Ecto neural progenitor cell (in vitro differentiated cells): ENCODE measurements at places on chromosomes 5 and 9.
A peak's percentile ranks its signal among the peaks of the same experiment; 100 is the strongest.

DNA sequence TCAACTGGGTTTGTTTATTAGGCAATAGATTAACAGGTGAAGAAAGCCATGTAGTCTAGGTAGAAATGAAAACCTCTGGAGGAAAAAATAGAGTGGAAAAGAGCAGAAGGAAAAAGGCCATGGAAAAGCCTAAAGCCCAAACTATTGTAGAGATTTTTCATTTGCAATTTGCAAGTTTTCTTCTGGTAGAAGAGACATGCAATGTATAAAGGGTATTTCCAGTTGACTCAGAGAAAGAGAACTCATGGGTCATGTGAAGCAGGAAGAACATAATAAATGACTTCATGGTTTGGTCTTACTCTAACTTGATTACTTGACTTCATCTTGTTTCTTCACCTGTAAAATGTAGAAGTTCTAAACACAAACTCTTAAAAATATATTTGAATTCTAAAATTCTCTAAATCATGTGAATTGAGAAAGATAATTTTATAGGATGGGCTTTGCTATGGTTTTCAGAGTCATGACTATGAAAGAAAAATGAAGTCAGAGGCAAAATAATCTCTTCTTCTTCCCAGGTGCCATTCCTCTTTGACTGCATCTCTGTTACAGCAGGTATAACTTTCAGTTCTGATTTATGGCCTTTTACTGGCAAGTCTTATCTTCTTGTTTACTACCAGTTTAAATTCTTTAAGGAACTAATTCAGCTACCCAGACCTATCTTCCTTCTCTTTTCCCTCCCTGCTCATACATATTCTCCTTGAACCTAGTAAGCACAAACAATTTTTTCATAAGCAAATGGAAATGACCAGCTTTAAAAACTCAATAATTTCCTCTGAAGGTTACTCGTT is 47.7 kb upstream of the TMC1 start:
- no peak for DNase-seq

DNA sequence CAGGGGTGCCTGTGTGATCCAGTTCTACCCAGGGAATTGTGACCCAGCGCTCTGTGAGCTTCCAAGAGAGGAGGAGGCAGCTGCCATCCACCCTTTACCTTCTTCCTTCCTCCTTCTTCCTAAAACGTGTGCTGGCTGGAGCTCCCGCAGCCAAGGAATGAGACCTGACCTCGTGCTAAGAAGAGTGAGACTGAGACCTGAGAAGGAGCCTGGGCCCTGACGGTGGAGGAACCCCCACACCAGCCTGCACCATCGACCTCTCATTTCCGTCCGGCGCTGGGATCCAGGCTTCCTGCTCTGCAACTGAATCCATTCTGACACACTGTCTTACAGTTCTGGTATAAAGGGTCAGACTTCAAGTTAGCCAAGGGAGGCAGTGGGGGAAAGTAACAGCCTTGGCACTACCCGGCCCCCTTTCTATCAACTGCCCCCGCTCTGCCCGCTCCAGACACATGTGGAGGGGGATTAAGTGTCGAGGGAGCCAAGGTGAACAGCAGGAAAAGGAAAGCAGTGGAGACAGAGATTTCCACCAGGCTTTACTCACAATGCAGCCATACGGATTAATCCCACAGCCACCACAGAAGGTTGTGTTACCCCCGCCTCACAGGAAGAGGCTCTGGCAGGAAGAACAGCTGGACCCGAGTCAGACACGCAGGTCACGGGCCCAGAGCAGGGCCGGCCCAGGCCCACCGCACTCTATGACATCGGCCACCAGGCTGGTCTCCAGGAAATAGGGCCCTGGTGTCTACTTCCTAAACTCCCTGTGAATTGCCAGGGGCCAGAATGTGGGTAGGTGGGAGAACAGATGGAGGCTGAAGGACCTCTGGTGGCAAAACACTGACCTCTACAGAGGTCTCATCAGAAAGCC is 15.8 kb downstream of the MGAT1 start:
- peak; percentile 50 for DNase-seq

GRCh38 chr5:61969347-61969746 is 336.7 kb upstream of the KIF2A start:
- no peak for DNase-seq

DNA sequence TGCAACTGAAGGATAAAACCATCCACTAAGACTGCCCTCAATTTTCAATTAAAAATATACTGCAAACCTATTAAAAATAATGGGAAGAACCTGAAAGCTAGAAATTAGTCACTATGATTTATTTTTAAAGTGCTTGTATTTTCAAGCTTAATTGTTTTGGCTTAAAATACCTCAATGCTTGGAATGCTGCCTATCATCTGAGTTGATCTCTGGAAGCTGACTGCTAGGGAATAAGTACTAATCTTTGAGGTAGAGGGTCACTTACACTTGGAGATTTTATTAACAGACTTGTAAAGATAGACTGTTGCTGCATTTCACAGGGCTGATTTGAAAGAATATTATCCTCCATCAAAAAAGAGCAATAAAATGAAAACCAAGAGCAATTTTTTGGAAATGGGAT is 6.2 kb downstream of the PCSK1 start:
- DNase-seq: no peak

DNA sequence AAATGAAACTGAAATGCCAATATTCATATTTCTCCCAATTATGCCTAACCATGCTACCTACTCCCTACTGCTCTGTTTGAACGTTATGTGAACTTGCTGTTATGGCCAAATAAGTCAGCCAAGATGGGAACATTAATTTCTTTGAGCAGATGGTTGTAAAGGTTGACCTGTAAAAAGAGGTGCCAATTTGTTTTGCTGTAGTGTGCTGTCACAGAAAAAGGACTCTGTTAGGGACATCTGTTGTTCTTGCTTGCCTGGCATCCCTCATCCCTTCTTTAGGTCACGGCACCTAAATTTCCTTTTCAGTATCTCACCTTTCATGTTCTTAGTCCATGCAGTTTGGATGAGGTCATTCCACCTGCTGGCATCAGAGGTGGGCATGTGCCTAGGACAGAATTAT is 35.4 kb downstream of the GDNF start:
- no peak for DNase-seq

DNA sequence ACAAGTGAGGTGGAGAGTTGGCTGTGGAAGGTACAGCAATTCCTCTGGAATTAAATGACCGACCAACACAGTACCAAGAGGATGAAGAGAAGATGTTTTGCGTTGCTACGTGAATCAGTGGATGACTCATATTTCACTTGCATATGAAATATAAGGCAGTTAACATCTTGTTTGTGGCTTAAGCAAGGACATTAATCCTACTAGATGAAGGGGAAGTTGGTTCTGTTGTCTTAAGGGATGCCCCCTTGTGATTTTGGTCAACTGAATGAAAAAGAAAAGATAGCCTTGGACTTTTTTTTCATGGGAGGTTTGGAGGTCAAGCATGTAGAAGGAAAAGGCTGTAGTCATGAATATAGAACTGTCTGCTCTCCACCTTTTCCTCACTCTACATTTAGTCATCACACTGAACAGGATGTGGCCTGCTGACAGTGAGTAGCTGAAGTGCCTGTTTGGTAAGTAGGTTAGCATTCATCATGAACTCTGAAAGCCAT is 33.9 kb downstream of the VLDLR start:
- DNase-seq: no peak

DNA sequence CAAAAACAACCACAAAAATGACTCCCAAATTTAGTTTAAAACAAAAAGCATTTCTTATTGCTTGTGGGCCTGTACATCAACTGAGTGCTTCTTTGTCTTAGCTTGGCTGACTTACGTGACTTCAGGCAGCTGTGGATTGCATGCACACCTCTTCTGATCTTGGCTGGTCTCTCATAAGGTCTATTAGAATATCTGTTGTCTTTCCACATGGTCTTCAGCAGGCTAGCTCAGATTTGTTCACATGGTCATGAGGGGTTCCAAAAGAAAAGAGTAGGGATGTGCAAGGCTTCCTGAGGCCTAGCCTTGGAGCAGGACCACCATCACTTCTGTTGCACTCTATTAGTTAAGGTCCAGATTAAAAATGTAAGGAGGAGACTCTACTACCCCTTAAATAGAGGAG is 120.1 kb downstream of the LRRC70 start:
- DNase-seq: no peak

DNA sequence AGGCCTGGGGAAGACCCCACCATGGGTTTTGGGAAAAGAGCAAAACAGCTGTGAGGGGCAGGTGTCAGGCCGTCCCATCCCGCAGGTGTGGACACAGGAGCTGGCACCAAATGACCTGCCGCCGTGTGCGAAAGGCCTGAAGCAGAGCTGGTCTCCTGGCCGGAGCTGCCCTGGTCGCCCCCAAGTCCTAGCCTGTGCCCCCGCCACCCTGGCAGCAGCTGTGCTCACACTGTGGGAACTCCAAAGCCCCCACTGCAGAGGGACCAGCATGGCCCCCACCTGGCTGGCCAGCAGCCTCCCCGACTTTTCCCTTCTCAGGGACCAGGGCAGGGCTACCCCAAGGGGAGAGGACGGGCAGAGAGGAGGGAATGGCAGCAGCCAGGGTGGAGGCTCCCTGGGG is 88.4 kb downstream of the KCNT1 start:
- DNase-seq: no peak

DNA sequence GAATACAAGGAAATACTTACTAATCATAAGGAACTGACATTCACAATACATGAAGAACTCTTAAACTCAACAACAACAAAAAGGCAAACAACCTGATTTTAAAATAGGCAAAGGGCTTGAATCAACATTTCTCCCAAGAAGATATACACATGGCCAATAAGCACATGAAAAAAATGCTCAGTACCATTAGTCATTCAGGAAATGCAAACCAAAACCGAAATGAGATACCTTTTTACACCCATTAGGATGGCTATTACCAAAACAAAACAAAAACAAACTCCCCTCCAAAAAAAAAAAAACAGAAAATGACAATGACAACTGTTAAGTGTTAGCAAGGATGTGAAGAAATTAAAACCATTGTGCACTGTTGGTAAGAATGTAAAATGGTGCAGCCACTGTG is 104.1 kb upstream of the ZNF462 start:
- no peak for DNase-seq

DNA sequence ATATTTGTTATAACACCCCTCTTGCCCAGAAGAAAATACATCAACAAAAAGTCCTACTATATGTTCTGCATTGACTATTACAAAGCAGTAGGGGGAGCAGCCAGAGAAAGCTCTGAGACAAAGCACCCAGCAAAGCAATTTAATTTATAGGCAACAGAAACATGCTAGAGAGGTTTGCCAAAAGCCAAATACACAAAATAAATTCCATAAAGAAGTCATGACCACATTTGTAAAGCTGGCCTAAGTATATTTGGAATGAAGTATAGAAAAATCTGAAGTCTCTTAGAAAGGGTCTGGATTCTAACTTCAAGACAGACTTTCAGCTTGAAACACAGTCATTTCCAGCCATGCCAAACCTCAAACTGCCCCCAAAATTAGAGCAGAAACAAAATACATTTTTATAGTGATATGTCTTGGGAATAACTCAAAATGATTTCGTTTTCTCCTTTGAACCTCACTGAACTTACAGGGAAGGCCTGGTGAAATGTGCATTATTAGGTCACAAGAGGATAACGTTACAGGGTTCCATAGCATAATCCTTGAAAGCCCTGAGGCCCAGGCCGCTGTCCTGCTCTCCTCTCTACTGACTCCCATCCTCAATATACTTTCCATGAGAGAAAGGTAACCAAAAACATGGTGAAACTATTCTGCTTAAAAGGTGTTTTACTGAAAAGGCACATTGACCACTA is 451.8 kb downstream of the RAB3C start:
- DNase-seq: no peak

DNA sequence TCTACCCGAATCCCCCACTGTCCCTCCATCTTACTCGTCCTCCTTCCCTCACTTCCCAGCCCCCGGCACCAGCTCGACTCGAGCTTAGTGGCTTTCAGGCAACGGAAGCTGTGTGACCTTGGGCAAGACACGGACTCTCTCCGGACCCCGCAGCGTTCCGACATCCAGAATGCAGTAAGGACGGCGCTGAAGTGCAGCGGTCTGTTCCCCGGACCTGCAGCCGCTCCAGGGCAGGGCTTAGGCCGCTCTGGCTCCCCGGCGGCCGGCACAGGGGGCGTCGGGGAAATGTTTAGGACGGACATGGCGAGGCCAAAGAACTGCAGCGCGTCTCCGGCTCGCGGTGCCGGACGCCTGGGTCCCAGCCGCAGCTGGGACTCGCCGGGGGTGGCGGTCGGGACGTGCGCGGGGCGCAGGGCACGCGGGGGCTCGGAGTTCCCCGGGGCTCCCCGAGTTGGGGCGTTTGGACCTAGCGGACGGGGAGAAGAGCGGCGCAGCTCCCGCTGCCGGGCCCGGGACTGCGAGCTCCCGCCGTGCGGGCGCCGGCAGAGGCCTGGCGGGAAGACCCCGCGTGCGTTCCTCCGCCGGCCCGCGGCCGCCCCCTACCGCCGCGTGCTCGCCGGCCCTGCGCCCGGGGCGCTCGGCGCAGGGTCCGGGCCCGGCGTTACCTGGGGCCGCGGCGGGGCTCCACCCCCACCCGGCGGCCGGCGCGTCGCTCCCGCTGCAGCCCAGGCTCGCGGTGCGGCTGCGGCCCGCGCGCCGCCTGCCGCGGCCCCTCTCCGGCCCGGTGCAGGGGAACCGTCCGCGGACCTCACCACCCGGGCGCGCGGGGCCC is 5.6 kb upstream of the RNF44 start:
- peak; percentile 67 for DNase-seq

GRCh38 chr9:135796784-135797485 is 95.0 kb downstream of the KCNT1 start:
- DNase-seq: no peak

DNA sequence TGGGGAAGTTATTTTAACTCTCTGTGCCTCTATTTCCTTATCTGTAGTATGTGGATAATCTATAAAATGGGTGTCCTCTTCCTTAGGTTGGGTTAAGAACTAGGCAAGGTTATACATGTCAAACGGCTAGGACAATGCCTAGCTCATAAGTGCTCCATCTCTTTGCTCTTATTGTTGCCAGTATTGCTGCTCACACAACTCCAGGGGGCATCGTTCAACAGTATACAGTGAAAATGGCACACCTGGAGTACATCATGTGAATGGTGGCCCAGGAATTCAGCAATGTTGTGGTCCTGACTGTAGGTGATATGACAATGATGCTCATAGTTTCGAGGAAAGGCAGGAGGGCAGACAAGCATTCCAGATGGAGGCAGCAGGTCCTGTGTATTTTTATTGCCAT is 30.1 kb downstream of the SLIT3 start:
- DNase-seq: no peak

GRCh38 chr5:79547982-79548381 is 34.0 kb upstream of the HOMER1 start:
- DNase-seq: no peak

DNA sequence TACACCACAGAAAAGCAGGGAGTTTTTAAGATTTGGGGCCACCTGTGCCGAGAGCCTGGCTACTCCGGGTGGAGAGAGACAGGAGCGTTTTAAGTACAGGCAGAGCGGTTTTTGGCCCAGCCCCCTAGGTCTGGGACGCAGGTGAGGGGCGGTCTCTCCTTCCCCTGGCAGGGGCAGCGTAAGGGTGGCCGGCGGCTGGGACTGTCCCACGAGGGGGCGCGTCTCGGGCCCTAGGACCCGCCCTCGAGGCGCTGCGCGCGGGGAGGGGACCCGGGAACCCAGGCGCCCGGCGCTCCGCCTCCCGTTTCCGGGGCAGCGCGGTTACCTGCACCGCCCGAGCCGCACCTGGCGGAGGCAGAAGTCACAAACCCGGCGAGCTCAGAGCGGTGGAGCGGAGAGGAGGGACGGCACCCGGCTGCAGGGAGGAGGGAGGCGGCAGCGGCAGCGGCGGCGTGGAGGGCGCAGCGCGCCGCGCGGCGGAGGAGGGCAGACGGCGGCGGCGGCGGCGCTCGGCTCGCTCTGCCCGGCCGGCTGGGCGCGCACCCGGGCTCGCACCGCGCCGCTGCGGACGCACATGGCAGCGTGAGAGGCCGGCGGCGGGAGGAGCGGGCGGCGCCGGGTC is at the start of gene WWC1:
Gene WWC1, plus strand, starts transcription at position 304 of the 622 bp plus-strand sequence. CDS start 508 bp downstream, outside the sequence.
- peak; percentile 85 for DNase-seq

GRCh38 chr9:97923529-97924108 is 1.3 kb upstream of the TRMO start:
- peak; percentile 61 for DNase-seq
